ENCODE measurements at places on chromosomes 2 and 18. TPM values are rescaled to one million over a fixed set of nuclear protein-coding genes. Genes with fewer than 3 reads are reported as not detected.
A peak's percentile ranks its signal among the peaks of the same experiment; 100 is the strongest.

DNA sequence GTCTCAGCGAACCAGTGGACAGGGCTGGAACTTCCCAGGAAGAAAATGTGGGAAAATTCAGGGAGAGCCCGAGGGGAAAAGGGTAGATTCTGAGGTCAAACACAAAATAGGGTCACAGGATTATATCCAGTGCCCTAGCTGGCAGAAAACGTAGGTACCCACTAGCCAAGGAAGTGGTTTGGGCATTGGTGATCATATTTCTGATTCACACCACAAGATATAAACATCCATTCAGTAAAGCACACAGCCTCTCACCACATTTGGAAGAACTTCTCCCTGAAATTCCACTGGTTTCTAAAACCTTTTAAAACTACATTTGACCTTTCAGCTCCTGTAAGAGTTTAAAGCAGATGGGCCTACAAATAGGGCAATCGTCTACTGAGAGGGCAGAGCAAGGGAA is 186.9 kb downstream of the TTC32 start:
- no peak for DNase-seq

- DNase-seq: no peak
Observed at GRCh38 chr2:182324665-182325064, 102.2 kb downstream of the PDE1A start.

Gene ADRA2B
- total RNA-seq: 0.52 TPM

DNA sequence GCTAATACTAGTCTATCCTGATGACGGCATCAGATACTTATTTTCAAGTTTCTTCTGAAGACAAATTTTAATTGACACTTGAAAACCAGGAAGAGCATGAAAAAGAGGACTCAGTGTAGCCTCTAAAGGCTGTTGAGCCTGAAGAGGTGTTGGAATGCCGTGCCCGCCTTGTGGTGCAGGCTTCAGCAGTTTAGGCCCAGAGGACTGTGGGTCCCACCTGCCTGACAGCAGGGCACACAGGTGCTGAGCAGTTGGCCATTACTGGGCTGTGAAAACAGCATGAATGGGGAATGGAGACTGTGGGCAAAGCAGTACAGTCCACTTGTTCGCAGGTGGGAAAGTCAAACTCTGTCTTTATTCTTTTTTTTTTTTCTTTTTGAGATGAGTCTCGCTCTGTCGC is 49.8 kb upstream of the THOC1 start:
- no peak for DNase-seq

DNA sequence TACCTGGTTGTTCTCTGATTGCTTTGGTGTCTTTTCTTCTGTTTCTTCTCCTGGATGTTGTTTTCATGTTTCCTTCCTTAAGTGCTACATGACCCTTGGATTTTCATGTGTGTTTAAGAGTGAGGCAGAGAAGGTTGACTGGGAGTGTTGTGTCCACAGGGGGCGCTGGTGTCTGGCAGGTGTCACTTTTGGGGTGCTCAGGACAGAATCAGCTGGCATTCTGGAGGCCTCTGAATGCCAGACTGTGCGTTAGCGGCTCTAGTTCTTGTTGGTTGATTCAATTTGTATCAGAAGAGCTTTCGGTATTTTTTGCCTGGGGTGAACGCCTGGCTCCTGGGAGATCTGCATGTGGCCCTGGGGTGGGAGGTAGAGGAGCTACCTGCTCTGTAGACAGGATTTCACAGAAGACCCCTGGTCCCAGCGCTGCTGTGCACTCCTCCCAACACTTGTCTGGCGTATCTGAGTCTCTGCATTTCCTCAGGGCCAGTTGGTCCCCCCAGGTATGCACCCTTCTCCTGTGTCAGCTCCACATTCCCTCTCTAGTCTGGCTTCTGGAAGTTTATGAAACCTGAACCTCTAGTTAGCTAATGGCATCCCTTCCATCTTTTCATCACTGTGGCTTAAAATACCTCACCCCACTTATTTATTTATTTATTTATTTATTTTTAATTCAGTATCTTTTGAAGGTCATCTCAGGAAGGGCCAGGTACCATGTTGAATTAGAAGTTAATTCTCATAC is 1.1 kb downstream of the GREB1 start:
- peak; percentile 12 for DNase-seq

Gene ITGB6
- not detected for total RNA-seq

- DNase-seq: no peak
Observed at GRCh38 chr2:13034861-13035260, 318.1 kb downstream of the TRIB2 start.

- DNase-seq: no peak
Observed at GRCh38 chr2:208024091-208024490, 1.2 kb downstream of the PLEKHM3 start.

DNA sequence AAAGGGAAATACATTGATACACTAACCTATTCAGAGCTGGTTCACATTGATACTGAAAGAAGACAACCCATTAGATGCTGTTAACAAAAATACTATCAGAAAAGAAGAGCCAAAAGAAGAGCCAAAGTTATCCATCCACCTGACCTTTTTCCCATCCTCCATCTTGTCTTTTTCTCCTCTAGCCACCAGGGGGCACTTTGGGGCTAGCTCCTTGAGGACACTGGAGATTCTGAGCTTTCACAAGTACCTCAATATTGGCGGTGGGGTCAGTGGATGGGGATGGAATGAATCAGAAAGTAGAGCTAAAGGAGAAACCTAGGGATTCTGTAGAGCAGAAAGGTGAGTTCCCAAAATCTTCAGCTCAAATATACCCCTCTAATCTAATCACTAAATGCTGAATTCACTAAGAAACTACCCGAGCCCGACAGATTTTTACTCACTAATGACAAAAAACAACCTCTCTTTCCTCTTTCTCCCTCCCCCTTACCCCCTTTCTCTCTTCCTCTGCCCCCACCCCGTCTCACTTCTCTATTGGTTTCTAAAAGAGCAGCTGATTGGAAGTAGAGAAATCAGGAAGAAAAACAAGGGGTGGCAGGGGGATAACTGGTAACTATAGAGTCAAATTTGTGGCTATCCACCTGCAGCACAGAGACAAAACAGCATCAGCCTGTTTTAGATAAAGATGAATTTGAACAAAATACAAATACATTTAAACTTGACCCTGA is 203.3 kb downstream of the TCF4 start:
- DNase-seq: peak; percentile 16

GRCh38 chr2:65057054-65057375 is 799 bp downstream of the CEP68 start:
- DNase-seq: no peak

Gene DRC1
- total RNA-seq: not detected

DNA sequence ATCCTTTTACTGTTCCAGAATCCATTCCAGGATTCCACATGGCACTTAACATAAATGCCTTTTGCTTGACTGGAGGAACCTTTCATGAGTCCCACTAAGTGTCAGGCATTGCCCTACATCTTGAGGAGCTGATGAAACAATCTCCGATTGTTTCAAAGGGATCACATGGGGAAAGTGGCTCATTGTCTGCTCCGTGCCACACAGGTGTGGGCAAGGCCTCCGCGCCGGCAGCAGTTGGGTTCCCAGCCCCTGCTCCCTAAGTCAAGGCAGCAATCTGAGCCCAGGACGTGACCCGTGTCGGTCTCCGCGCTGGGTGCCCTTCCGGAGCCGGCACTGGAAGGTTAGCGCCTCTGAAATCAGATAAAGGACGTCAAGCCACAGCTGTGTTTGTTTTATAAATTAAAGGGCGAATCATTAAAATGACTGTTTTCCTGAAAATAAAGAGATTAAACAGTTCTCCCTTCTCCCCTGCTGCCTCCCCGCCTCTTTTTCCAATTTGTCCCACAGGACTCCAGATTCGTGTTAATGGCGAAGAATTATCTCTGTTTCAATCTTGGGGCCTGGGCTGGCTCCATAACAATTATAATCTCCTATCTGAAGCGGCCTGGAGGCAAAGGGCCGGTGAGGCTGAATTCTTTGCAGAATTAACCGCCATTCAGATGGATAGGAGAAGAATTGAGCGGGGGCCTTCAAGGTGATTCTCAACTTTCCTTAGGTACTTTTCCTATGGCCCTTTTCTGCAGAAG is 84.3 kb upstream of the FZD7 start:
- no peak for DNase-seq

- no peak for DNase-seq
Observed at GRCh38 chr2:188079196-188079595, 212.5 kb upstream of the GULP1 start.

Gene ZNF514
- 9.7 TPM for total RNA-seq

Gene UNC80
- total RNA-seq: not detected

GRCh38 chr2:112881217-112881985 is 29.6 kb upstream of the IL37 start:
- peak; percentile 31 for DNase-seq

Gene POTEI
- total RNA-seq: not detected

Gene ITGA4
- 26.6 TPM for total RNA-seq

DNA sequence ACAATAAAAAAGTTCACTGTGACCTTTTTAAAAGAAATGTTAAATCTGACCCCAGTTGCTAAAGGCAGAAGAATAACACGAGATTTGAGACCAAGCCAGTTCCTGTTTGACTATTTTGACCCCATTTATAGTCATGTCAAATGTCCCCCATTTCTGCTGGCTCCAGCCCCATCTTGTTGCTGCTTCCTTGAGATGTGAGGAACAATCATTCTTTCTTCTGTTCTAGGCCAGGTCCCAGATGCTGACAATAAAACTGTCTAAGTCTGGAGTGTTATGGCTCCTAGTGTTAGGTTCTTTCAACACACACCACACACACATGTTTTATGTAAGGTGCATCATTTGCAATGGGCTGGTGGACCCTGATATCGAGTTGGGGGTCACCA is 92.0 kb upstream of the CYP1B1 start:
- DNase-seq: no peak

DNA sequence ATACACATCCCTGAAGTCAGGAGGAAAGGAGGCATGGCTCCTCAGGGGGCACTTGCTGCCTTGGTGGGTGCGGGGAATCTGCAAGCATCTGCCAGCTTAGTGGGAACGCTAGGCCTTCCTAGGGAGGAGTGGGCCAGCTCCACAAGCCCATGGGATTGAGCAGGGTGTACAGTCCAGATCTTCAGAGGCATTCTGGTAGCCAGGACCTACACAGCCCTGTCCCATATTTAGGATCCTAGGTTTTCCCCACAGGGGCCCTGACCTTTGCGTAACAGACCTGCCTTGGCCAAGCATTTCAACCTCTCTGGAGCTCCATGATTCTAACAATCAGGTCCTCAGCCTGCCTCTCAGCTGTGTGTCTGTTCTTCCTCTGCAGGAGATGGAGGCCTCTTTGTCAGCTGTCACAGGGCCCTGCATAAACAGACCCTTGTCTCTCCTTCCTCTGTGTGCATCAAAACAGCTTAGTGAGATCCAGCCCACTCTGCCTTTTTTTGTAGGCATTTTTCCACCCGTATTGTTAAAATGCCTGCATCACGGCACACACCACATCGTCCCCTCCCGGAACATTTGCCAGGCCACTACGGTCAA is 140.2 kb upstream of the NDUFV2 start:
- no peak for DNase-seq

Gene CXCR2
- 0.21 TPM for total RNA-seq

GRCh38 chr2:85711578-85712060 is 17.5 kb downstream of the GNLY start:
- no peak for DNase-seq

- no peak for DNase-seq
Observed at GRCh38 chr2:134609924-134610513, 108.8 kb downstream of the TMEM163 start.

- DNase-seq: no peak
Observed at GRCh38 chr18:49966090-49966489, 152.8 kb upstream of the ACAA2 start.

- no peak for DNase-seq
Observed at GRCh38 chr2:219207884-219208740, 1.5 kb downstream of the ZFAND2B start.

Gene TMEM169
- 0.81 TPM for total RNA-seq

DNA sequence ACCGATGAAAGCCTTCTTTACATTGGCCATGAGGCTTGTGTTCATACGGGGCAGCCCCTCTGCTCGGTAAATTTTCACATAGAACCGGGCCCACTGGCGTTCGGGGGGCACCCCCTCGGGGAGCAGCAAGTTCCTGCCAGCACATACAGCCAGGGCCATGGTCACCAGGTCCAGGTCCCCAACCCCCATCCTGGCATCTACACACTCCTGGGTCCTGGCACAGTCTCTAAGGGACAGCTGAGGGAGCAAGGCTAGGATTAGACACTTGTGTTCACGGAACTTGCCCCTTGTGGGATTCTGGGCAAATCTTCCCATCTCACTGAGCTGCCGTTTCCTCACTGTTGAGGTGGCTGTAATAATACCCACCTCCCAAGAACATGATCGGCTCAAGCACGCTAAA is 5.6 kb upstream of the OTOF start:
- no peak for DNase-seq

DNA sequence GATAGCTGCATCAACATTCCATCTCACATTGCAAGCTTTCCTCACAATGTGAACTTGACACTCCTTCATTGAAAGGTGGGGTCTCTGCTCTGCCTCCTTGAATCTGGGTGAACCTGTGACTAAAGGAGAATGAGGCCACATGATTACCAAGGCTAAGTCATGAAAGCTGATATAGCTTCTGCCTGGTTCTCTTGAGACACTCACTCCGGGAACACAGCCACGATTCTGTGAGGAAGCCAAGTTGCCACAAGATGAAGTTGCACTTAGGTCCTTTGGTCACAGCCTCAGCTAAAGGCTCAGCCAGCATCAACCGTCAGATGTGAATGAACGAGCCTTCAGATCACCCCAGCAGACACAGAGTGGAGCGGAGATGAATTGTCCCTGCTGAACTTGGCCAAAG is 94.7 kb upstream of the FAM136A start:
- DNase-seq: no peak

- DNase-seq: no peak
Observed at GRCh38 chr2:129491308-129491707, 488.2 kb upstream of the RAB6C start.

Gene NDUFB3
- 159 TPM for total RNA-seq

All from activated naive CD4-positive, alpha-beta T cell treated with anti-CD3 and anti-CD28 coated beads for 36 hours (primary cell).